ENCODE measurements at places on chromosomes 2 and 18.

DNA sequence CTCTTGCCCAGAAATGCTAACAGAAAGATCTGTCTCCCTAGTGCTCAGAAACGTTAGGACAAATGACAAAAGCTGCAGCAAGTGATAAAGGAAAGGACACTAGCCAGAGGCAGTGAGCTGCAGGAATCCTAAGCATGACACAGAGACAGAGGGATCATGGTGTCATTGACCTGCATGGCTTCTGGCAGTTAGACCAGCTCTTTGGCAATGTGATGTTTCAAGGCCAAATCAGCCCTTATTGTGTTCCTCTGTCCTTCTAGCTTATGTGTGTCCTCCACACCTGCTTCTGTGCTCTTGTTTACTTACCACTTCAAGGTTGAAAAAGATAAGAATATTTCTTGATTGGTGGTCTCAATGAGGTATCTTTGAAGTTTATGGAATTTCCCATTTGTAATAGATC lies 120.8 kb downstream of the RHBDD1 start:
- no peak for DNase-seq

DNA sequence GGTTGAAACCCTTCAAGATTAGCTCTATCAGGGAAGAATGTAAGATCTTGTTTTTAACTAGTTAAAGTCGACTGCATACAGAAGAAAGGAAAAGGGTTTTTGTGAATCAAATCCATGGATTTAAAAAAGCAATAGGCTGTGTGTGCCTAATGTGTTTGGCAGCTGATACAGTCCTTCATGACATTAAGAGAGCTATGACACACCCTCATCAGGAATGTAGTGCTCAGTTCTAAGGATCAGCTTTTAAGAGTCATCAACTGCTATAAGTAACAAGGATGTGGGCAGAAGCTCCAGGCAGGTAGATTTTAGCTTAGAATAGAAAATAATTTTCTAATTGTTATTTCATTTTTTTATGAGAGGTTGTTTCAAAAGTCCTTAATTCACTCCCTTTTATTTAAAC lies 52.9 kb downstream of the PPP1R1C start:
- DNase-seq, result no peak

DNA sequence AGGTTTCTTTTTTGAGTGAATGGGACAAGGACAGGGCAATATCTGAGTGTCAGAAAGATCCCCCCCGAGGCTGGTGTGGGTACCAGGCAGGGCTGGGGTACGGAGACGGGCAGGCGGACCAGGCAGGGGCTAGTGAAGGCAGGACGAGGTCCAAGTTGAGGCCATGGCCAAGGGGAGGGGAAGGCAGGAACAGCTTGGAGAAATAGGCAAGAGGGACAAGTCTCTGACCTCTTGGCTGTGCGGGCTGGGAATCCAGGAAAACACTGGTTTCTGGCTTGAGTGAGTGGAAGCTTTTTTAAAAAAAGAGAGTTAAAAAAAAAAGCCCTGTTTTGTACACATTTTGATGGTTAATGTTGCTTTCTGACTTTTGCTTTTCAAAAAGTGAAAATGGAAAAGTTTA lies 30.3 kb downstream of the ASAP2 start:
- no peak for DNase-seq

DNA sequence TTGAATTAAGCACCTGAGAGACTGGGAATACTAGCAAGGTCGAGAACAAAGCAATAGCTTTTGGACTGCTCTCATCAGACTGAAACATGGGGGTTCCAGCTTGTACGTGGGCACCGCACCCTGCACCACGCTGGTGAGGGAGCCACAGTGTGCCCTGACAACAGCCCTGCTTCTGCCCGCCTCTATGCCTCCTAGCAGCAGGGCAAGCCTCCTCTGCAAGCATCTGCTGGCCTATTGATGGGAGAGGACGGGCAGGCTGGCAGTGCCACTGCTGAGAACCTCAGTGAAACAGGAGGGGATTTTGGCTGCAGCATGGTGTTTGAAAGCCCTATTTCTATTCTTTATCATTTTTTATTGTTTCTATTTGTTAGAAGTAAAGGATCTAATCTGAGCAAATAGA lies 146.1 kb upstream of the OTOS start:
- DNase-seq, result no peak

DNA sequence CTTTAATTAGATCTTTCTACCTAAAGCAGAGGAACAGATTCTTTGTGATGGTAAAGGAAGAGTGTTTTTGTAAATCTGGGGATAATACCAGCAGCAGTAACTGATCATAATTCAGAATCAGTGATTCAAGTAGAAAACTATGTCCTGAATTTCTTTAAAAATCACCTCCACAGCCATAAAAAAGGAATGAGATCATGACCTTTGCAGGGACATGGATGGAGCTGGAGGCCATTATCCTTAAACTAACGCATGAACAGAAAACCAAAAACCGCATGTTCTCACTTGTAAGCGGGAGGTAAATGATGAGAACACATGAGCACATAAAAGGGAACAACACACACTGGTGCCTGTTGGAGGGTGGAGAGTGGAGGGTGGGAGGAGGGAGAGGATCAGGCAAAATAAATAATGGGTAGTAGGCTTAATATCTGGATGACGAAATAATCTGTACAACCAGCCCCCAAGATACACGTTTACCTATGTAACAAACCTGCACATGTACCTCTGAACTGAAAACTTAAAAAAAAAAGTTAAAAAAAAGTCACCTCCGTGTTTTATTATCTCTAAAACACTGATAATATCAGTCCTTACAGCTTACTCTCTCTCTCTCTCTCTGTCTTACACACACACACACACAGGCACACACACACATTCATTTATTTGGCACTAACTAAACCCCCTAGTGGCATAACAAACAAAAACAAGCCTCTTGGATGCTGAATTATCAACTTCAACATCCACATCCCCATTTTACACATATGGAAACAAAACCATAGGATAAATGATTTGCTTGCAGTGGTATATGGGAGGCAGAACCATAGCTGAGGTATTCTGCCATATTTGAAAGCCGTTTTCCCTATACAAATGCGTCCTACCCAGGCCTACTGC lies 1.4 kb downstream of the TM4SF20 start:
- no peak for DNase-seq

- DNase-seq, result no peak
Observed at GRCh38 chr2:238458651-238459050, 31.9 kb downstream of the ASB1 start.

DNA sequence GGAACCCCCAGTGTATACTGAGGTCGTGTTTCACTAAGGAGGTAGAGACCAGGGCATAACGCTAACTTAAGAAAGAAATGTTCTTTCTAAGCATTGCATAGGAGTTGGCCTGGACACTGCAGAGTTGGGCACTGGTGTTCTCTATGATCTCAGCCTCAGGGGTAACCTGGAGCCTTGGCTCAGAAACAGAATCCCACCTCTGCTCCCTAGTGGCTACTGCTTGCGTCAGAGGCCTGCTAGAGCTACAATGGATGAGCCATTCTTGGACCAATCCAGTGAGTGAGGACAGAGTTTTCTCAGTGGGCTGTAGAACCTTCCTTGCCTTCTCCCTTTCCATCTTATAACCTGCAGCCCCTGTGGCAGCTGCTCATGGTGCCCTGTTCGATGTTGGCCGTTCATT lies 324.4 kb upstream of the CELF4 start:
- no peak for DNase-seq

DNA sequence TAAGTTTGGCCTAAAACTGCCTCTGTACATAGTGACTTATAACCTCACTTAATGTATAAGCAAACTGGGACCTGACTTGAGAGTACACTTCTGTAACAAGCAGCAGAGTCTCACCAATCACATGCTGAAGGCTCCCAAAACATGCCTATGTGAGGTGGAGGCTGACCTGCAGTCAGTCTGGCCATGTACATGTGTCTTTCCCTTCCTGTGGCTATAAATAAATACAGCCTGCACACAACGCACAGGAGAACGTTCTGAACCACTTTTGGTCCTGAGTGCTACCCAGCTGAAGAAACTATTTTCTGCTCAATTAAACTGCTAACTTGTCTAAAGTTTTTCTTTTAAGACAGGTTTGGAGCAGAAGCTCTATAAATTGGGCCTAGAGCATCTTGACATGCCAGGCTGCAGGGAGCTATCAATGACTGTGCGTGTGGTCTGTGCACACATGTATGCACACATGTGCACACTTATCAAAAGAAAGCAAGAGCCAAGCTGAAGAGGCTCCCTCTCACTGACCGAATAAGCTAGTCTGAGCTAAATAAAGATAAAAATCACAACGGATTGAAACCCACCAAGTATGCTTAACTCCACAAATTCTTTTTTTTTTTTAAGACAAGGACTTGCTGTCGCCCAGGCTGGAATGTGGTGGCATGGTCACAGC lies 15.0 kb downstream of the RNASEH1 start:
- DNase-seq, result no peak

- no peak for DNase-seq
Observed at GRCh38 chr2:181185421-181185820, 205.0 kb downstream of the UBE2E3 start.

DNA sequence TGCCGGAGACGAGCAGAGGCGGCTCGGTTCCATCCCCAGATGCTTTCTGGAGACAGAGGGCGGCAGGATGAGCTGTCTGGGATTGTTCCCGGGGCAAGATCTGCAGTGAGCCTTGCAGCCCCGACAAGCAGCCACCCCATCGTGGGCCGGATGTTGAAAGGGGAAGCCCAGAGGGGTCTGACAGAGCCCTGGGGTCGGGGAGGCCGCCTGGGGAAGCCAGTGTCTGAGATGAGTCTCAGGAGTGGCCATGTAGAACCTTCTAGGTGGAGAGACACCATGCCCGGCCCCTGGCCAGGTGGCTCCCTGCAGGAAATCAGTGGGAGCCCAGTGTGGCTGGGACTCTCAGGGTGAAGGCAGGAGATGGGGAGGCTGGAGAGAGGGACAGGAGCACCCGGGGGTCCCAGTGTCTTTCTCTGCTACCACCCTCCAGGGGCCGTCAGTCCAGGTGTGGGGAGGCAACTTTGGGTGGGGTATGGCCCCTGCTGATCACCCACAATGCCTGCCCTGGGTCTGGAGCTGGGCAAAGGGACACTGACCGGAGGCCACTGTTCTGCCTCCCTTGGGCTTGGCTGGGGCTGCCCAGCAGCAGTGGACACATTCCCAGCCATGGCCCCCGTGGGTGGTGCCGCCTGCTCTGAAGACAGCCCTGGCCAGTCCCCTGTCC lies 128.3 kb upstream of the HS6ST1 start:
- DNase-seq, result no peak

GRCh38 chr2:61995515-61995914 lies 90.0 kb downstream of the COMMD1 start:
- no peak for DNase-seq

DNA sequence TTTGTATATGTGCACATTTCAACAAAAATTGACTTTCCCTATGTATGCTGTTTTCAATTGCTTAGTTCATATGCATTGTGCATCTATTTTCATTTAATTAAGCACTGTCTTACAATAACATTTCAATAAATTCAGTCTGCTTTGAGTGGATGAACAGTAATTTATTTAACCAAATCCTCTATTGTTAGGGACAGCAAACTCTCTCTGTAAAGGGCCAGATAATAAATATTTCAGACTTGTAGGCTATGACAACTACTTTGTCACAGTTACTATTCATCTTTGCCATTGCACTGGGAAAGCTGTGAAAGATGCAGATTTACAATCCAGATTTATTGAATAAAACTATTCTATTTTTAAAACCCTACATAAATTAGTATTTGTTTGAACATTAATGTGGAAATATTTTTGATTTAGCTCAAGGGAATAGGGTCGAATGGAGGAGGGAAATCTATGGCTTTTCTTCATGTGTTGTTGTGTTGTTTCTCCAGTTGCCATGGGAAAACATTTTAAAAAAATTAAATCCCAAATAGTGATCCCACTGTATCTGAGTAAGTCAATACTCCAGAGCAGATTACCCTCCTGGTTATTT lies 14.2 kb upstream of the RAB27B start:
- no peak for DNase-seq

DNA sequence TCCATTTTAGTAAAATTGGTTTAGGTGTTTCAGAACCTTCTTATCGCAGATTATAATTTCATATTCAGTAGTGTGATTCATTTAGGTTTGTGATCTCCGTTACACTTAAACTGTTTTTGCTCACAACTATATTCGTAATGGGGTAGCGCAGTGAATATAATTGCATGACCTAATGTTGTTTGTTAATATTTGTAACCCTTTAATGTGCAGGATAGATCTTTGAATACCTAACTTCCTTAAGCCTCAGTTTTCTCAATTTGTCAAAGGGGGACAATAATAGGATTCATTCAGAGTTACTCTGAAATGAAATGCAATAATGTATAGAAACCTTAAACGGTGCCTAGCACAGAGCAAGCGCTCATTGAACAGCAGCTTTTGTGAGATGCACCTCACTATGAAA lies 558 bp upstream of the ZDBF2 start:
- DNase-seq, result no peak

DNA sequence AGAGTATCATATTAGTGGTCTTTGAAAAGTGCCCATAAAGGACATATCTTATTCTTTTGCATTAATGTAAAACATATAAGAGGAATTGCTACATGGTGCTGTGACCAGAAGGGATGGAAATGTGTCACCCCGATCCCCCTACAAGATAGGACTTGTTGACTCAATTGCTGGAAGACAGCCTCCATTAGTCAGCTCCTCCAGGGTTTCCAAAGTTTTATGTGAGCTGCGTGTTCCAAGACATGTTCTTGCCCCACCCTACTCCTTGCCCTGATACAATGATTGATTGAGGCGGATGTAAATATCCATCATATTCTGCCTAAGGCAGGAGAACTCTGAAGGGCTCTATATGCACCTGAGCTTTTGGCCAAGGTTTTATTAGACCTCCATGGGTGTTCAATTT lies 541.0 kb upstream of the ZEB2 start:
- no peak for DNase-seq

DNA sequence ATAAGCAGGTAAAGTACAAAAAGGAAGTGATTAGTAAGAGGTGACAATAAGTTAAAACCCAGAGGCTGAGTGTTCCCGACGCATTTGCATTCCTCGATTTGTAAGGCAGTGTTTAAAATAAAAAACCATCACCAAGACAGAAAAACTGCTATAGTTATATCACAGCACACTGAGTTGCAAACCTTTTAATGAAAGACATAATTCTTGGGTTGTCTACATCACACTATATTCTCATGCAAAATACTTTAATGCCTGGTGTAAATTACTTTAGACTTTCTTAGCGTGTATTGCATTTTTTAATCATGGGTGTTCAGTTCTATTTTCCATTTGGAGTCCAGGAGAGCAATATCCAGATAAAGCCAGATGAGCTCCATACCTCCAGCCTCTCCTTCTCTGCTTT lies 458.5 kb downstream of the MTX2 start:
- no peak for DNase-seq

- no peak for DNase-seq
Observed at GRCh38 chr18:905307-905947, 756 bp downstream of the ADCYAP1 start.

DNA sequence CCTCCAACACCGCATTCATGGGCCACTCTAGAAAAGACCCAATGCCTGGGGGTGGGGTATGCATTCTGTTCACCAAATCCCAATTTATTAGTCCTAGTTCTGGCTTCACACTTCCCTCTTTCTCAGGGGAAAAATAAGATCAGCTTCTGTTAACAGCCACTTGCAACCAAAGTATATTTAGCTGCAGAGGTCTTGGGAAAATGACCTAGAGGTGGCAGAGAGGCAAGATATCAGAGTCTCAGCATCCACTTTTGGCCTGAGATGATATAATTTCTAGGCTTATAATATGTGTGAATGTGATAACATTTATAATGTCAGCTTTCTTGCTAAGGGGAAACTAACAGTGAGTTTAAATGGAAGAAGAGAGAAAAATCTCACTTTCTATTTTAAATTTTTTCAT lies 89.1 kb downstream of the ZNF385B start:
- DNase-seq, result no peak
